RCC 7860 (cell line): ENCODE measurements at places on chromosomes 6 and 20.

DNA sequence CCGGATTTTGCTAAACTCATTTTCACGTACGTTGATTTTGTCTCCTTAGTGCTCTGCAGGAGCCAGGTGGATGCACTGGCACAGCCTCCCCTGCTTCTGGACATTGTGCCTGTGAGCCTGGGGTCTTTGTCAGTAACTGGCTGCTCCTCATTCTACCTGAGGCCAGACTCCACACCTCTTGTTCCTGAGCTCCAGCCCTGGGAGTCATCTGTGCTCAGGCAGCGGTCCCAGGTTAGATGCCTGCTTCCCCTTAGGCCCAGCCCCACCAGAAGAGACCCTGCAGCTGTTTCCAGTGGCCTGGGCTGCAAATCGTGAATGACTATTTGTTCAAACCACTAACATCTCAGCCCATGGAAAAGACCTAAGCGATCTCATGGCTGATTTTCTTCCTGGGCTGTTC lies 129.1 kb downstream of the ERMARD start:
- no peak for DNase-seq

- no peak for DNase-seq
Observed at GRCh38 chr20:46145713-46146112, 27.6 kb downstream of the CD40 start.

DNA sequence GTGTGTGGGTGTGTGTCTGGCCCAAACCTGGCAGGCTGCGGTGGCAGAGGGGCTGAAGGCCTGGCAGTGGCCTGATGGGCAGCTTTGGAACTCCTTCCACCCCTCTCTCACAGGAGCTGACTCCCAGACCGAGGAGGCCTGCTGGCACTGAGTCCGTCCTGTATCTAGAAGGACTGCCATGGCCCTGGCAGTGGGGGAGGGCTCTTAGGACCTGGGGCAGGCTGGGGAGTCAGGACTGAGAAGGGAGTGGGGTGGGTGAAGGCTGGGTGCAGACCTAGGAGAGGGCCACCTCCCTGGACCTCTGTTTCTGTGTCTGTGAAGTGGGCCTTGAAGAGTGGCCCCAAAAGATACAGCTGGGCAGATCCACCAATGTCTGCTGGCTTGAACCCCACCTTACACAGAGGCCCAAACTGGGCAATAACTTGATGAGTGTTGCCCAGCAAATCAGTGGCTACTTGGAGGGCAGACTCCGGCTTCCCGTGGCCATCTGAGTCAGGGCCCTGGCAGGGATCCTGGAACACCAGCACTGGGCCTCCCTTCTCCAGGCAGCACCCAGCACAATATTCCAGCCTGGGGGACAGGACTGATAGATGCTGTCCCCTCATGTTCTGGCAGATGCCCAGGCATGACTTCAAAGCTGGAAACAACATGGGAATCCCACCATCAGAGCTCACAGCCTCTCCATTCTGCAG lies 46.7 kb upstream of the BLCAP start:
- DNase-seq, result no peak

DNA sequence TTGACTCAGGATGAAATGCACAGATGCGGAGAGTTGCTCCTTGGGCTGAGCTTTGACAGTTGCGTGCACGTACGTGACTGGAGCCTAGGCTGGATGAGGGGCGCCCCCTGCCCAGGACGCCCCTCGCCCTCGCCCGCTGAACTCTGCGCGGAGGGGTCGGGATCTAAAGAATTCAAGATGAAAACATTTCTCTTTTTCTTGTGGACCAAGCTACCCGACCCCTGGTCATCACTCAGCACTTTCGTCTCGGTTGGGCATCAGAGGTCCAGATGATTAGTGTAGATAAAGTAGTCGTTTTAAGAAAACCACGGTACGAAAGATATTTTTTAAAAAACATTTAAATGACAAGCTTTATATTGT lies 700 bp downstream of the DTD1 start:
- no peak for DNase-seq

DNA sequence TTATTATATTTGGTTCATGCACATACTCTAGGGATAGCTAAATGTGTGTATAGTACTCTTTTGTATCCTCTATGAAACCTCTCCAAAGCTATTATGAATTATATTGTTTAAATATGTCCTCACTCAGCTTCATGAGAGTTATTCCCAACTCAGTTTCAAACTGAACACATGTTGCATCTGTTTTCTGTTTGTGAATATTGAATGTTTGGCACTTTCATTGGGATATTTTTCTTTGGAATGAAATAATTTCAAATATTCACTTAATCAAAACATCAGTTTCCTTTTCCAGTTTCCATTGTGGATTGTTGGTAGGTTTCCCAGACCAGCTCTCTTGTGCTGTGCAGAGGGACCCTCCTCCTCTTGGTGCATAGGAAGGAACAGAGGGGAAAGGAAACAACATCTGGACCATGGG lies 46.6 kb downstream of the HDAC2 start:
- no peak for DNase-seq

DNA sequence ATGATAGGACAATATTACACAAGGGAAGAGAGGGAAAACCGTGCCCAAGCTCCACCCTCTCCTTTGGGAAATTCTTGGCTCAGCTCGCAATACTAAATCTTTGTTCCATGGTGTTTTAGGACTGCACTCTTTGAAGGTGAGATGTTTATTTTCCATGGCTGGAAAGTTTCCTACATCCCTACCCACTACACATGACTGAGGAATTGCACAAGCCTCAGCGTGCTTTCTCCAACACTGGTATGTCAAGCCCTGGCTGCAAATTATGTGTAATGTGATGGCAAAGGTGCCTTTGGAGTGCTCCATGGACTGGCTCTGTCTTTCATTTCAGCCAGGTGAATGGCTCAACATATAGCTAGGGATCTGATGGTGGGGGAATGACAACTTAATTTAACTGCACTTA lies 134.3 kb downstream of the ISM1 start:
- DNase-seq, result no peak

DNA sequence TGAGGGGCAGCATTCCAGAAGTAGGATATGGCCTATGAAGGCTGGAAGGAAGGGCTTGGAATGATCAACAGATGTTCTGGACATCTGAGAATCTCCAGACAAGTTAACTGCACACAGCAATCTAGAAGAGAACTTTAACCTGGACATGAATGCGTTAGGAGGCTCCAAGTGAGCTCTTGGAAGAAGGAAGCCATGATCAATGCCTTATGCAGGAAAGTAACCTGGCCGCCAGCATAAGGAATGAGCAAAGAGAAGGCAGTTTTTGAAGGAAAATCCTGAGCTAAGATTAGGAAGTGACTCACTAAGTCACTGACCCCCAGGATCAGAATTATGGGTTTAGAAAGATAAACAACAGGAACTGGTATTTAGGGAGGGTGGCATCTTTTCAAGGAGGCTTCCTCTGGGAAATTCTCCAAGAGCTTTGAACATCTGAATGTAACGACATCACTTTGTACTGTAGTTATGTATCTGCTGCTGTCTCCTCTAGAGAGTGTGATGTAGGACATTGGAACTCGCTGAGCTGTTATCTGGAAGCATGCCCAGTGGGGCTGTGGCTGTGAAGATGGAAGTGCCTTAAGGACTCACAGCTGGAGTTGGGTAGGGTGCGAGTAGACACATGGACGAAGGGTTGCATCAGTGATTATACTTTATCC lies 236.8 kb downstream of the PACRG start:
- DNase-seq, result peak; percentile 98

- no peak for DNase-seq
Observed at GRCh38 chr20:9838035-9838377, 870 bp downstream of the PAK5 start.

DNA sequence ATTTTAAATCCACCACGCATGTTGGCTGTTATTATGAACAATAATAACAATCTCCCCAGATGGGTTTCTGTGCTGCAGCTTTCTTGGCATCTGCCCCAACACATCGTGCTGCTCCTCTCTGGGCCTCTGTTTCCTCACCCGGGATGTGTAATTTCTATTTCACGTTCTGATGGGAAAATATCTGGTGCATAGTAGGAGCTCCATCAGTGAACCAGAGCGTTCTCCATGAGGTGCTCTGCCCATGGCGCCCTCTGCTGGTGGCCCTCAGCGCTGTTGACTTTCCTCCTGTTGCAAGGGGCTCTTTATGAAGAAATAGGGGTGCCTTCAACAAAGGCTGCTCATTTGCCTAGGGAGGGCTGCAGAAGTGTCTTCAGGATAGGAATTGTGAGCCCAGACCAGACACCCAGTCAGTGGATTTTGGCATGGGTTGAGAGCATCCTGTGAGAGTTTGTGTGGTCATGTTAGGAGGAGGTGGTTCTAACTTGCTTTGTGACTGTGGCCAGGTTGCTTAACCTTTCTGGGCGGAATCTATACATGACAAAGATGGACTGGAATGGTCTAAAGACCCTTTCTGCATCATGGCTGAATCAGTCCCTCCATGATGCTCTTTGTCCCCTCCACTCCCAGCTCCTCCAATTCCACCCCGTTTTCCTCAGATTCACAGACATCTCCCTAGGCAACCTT lies 8.1 kb downstream of the SCRT2 start:
- no peak for DNase-seq

DNA sequence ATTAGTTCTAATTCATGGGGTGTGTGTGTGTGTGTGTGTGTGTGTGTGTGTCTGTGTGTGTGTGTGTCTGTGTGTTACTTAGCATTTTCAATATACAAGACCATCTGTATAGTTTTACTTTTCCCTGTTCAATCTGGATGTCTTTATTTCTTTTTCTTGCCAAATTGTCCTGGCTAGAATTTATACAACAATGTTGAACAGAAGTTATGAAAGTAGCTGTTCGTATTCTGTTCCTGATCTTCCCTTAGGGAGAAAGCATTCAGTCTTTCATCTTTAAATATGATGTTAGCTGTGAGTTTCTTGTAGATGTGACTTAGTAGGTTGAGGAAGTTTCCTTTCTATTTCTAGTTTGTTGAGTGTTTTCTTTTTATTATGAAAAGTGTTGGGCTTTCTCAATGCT lies 334.7 kb upstream of the RNF24 start:
- DNase-seq, result no peak

GRCh38 chr6:169092375-169092774 lies 161.3 kb downstream of the THBS2 start:
- no peak for DNase-seq

- no peak for DNase-seq
Observed at GRCh38 chr6:1870932-1871331, 261.2 kb downstream of the FOXC1 start.

DNA sequence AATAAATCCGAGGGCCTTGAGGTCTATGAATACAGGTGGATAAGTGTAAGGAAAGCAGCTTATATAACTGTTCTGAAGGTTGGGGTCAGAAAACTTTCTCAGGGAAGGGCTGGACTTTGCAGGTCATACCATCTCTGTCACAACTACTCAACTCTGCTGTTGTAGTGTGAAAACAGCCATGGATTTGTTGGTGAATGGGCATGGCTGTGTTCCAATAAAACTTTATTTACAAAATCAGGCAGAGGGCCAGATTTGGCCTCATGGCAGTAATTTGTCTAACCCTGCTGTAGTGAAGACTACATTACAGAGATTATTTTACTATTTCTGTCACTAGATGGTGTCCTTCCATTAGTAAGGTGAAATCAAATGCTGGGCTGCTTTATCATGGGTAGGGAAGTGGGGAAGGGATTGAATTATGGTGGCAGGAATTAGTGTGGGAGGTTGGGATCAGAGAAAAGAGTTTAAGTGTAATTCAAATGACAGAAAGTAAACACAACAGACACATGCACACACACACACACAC lies 409.6 kb upstream of the CHD6 start:
- DNase-seq, result no peak

DNA sequence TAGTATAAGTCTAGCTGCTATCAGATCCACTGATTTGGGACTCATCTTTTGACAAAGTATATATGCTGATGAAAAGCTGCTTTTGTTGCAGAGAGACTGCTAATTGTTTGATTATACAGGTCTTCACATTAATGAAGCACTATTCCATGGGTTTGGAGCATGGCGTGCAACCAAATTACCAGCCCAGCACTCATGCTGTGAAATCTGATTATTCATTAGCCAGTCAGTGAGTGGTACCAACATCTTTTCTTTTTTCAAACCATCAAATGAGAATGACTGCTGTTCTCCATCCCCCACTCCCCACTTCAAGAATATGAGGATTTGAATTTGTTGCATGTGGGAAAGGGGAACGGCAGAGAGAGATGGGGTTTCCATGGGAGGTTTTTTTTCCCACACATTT lies 91.3 kb downstream of the ID4 start:
- DNase-seq, result no peak

GRCh38 chr6:137928286-137928685 lies 61.2 kb downstream of the TNFAIP3 start:
- DNase-seq, result no peak

- DNase-seq, result no peak
Observed at GRCh38 chr6:20687494-20687893, 153.2 kb downstream of the CDKAL1 start.

DNA sequence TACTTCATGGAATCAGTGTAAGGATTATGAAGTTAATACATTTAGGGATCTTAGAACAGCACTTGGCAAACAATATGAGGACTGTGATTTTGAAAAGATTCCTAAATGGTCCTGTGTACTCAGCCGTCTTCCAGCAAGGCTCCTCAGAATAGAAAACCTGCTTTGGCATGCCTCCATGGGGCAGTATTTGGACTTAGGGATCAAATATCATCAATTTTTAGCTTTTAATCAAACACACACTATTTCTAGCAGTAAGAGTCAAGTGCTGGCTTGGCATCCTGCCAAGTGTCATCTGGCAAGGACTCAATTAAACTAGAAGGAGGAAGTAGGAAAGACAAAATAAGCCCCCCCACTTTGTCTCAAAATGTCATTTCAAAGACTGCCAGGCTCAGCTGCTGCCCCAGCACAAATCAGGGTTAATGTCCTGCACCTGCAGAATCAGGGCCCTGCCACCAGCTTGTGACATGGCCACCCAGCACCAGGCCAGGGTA lies 40.8 kb downstream of the IYD start:
- no peak for DNase-seq

DNA sequence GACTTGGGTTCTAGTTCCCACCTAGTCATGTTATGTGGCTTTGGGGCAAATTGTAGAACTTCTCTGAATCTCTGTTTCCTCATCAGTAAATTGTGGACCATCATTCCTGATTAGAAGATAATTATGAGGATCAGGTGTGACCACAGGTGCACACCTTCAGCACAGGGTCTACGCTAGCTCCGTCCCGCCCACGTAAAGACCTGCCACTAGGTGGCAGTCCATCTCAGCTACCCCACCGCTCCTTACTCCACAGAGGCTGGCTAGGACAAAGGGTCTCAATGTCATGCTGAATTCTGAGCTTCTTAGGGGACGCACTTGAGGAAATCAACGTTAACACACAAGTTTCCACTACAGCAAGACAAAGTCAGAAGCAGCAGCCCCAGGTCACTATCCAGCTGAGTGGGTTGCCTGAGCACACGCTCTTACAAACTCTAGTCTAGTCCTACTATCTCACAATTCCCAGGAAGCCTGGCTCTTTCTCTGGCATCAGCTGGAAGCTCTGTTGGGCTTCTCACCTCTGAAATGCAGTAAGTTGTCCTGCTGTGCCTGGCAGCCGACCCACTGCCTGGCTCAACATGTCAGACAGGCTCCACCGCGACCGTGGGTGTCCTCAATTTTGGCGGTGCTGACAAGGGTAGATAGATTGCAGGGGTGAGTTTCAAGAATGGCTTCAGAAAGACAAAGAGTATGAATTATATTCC lies 2.0 kb upstream of the PLCG1 start:
- DNase-seq, result peak; percentile 20
